ENCODE measurements at places on chromosomes 4 and X.

DNA sequence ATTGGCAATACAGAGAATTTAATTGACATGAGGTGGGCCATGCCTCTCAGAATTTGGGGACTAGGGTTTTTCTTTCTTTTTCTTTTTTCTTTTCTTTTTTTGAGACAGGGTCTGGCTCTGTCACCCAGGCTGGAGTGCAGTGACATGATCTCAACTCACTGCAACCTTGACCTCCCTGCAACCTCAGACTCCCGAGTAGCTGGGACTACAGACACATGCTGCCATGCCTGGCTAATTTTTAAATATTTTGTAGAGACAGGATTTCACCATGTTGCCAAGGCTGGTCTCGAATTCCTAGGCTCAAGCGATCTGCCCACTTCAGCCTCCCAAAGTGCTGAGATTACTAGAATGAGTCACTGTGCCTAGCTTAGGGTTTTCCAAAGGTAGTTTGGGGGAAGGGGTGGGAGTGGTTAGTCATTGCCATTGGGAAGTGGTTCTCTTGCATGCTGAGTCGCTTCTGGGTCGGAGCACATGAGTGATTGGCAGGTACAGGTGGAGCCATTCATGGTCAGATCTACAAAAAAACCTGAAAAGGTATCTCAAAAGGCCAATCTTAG, 54.5 kb downstream of the MID2 start:
- no peak for DNase-seq

DNA sequence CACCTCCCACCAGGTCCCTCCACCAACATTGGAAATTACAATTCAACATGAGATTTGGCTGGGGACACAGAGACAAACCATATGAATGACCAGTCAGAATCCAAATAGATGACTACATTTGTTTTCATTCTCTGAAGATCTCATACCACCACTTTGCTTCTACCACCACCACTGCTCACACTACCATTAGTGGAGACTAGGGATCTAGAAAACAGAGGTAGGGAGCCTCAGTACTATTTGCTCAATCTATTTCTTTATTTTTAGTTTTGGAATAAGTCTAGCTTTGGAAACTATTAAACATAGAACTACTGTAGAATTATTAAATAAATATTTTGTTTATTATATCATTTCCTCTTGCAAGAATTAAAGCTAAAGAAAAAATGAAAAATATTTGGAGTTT, 727.9 kb downstream of the CCSER1 start:
- DNase-seq, result no peak

GRCh38 chrX:20974326-20974725, 399.9 kb upstream of the CNKSR2 start:
- peak; percentile 54 for DNase-seq

DNA sequence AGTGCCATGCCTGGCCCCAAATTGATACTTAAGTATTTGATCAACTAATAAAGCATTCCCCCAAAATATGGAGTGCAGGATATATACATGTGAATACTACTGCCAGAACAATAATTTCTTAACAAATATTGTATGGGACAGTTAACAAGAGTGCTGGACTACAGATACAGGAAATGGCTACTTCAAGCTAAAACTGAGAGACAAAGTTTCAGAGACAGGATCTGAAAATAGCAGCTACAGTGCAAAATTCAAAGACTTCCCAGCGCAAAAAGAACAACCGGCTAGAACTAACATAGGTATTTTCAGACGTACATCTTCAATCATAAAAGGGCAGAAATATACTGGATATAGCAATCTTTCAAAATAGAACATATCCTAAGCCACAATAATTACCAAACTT, 6.3 kb downstream of the ATRX start:
- no peak for DNase-seq

- no peak for DNase-seq
These were observed 231.2 kb upstream of the F9 start for GRCh38 chrX:139299309-139299708.

GRCh38 chr4:766152-766515, 59.8 kb downstream of the CPLX1 start:
- DNase-seq, result peak; percentile 81

GRCh38 chr4:85522277-85522676, 47.3 kb downstream of the ARHGAP24 start:
- DNase-seq, result no peak

- no peak for DNase-seq
These were observed 12.3 kb downstream of the PDE6B start for GRCh38 chr4:637536-638280.

DNA sequence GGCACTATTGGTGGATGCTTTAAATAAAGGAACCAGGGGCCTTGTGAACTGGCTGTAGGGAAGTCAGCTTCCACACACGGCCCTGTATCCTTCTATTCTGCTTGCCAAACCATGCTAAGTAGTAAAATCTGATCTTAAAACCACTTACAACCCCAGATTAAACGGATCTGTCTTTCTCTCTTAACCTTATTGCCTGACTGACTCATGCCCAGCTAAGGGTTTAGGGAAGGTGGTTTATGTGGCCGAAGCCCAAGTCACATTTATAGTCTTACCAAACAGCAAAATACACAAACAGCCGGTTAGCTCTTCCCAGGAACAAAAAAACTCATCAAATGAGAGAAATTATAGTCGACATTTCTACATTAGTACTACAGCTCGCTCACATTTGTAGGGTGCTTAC, 988.4 kb upstream of the TENM3 start:
- DNase-seq, result no peak

GRCh38 chrX:80511969-80512760, 91.9 kb downstream of the TENT5D start:
- peak; percentile 0 for DNase-seq

- DNase-seq, result no peak
These were observed 9.0 kb downstream of the ZNF275 start for GRCh38 chrX:153342762-153343558.

DNA sequence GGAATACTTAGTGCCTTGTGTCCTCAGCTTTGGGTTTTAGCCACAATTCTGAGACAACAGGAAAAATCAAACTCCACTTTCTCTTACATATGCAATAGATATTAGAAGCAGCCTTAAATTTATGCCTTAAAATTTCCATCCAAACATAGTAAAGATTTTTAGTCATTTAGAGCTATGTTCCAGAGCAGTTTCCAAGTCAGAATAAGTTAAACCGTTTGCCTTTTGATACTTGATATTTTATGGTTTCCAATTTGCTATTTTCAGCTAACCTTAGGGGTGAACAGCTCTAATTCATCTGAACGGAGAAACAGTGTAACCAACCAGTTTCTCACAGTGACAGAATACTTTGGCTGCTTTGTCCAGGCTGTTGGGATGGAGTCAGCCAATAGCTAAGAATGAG, 125.8 kb upstream of the RXFP1 start:
- DNase-seq, result no peak

DNA sequence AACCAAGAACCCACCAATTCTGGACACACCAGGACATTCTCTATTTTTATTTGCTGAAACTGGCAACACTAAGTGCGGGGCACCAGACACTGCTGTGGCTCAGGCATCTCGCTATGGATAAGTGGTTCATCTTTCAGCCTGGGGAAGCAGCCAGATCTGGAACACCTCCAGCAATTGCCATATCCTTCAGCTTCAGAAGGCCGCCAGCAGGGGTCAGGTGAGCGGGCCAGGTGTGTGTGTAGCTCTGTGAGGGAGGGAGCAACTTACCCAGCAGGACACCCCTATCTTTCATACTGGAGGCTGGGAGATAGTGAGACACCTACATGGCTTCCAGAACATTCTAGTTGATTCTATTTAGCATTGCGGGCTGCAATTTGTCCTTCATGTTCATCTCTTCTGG, 57.0 kb upstream of the GBA3 start:
- DNase-seq, result no peak

GRCh38 chr4:121380776-121381462, at the start of gene QRFPR:
TSS of gene QRFPR (minus strand) at chr4:121381018. CDS start at chr4:121380647, 371 bp downstream.
- no peak for DNase-seq

DNA sequence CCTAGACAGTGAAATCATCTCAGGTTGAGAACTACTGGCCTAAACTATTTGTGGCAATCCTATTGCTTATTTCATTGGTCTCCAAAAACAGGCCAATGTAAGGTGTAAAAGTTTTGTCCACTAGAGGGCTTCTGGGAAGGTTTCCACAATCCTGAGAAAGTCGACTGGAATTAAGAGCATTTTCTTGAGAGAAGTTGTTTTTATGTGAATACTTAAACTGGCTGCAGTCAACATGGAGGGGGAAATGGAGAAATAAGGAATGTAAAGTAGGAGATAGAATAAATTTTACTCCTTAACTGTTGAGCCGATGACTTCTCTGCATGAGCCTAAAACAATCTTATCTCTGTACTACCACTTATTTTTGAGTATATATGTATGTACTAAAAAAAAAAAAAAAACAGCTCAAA, 11.0 kb upstream of the EIF4E start:
- DNase-seq, result peak; percentile 79

DNA sequence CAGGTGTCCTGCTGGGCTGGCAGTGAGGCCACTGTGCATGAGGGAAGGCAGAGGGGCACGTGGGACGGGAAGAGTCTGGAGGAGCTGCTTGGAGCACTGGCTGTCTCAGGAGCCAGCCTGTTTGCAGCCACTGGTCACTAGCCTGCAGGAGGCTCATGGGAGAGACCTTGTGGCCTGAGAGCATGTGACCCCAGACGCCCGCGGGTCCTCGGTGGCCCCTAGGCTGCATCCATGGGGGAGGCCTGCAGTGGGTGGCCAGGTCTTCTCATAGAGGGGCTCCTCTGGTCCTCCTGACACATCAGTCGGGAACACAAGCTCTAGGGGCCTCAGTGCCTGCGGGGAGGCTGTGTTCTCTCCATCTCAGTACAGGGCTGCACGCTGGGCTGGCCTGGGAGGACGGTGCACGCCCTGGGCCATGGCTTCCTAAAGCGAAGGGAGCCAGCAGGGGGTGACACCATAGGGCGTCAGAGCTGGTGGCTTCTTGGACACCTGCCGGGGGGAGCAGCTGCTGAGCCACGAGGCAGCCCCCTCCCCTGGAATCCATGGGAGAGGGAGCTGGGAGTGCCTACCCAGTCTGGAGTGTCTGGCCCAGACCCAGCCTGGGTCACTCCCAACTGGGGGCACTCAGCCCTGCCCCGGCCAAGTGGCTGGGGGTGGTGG, 12.3 kb downstream of the NAT8L start:
- no peak for DNase-seq

GRCh38 chr4:113383111-113383785, 333.8 kb downstream of the ANK2 start:
- DNase-seq, result peak; percentile 94

Measured in GM23248 (cell line).